ENCODE measurements at places on chromosomes 5 and 9.

DNA sequence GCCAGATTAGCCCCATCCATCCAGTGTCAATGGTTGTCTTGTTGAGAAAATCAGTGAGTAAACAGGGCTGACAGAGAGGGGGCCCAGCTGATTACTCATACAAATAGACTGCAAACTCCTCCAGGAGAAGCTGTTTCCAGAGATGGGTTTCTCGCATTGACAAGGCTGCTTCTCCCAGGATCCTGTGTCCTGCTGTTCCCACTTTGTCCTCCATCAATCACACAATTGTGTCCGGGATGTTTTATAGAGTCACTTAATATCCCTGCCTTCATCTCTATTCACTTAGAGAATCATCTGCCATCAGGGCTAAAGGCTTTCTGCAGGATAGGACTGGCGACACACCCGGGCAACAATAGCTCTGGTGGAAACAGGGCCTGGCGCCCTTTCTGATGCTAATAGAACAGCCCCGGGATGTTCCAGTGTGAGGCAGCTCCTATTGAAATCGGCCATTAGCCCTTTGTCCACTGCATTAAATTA, 71.7 kb upstream of the TBCA start:
- DNase-seq = no peak

- no peak for DNase-seq
Measured at GRCh38 chr5:18797222-18797621, 1163.0 kb downstream of the TAF11L14 start.

DNA sequence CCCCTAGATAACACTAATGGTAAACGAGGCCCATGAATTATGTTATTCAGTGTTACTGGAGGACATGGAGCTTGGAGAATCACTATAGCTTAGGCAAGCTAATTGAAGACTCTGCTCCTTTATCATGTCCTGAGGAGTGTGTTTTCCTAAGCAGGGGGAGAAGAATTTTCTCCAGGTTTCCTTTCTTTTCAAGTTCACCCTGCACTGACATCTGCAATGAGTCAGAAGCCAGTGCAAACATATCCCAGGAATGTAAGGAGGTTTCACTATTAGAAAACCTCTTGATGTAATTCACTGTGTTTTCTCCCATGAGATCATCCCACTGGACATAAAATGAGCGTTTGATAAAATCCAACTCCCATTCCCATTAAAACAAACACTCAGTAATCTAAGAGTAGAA, 75.6 kb downstream of the DMRT2 start:
- DNase-seq = no peak

DNA sequence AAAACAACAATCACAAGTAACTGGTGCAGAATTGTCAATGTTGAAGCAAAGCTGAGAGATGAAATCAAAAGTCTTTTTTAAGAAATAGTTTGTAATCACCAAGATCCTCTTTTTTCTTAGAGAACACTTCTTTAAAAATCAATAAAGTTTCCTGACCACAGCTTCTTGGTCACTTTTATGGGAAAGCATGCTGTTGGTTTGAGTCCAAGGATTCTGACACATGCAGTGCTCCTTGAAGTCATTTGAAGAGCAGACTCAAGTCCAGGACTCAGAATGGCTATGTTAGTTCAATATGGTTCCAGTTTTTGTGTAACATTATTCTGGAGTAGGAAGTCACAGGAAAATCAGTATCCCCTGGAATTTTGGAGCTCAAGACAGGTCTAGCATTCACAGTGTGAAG, 480.6 kb downstream of the NR2F1-AS1 start:
- no peak for DNase-seq

- no peak for DNase-seq
Measured at GRCh38 chr5:172719211-172719610, 51.8 kb downstream of the DUSP1 start.

DNA sequence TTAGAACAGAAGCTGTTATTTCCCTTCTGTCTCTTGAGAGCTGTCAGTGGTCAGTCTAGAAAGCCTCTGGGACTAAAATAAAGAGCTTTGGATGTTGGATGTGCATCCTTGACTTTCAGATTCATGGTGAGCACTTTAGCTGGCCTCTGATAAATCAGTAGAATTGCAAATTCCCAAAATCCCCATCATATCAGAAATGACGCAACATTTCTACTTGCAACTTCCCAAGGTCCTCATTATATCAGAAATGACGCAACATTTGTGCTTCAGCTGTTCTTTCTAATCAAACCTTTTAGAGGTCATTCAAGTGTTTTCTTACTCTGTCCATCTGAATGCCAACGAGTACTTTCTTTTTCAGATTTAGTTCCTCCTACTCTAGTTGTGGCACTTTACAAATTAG, 167.3 kb upstream of the MOCS2 start:
- DNase-seq = no peak

DNA sequence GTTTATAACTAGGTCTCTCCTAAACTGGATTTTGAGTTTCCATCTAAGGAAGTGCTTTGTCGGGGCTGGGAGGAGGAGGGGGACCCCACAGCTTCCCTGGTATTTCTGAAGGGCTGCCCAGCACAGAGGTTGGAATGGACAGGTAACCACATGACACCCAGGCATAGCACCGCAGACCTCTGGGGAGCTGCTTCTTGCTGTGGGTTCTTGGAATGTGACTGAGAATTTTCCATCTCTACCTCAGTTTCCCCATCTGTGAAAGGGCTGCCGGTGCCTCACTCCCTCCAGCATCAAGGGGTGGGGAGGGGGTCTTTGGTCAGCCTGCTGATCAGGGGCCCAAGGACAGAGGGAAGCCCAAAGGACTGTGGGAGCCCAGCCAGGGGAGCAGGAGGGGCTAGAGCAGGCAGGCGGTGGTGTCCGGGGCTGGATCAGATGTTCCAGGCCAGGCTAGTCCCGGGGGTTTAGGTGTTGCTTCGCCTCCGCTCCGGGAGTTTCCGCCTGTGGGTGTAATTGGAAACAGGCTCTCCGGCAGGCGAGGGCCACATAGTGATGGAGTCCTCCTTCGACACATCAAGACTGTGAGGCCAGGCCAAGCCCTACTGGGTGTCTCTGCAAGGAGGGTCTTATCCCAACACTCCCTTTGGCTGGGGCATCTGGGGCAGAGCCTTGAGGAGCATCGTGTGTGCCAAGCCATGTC, 3.3 kb downstream of the OLFML2A start:
- DNase-seq = peak; percentile 18

GRCh38 chr5:158975363-158975762, 124.4 kb downstream of the EBF1 start:
- no peak for DNase-seq

DNA sequence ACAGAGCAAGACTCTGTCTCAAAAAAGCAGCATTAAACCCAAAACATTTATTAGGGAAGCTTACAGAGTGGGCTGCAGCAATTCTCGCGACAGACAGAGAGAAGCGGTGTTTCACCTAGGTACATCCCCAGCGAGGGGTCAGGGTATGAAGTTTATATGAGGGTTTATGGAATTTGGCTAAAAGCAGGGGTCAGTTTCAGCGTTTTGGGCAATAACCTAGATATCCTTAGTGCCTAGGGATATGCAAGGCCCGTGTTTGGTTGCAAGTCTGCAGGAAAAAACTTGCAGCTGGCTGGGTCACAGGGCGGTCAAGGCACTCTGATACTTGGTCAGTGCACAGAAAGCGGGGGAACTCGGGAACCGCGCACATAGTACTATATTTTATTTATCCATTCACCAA, 649 bp upstream of the GLE1 start:
- peak; percentile 48 for DNase-seq

GRCh38 chr5:83428126-83428525, 43.4 kb upstream of the VCAN start:
- DNase-seq = no peak

DNA sequence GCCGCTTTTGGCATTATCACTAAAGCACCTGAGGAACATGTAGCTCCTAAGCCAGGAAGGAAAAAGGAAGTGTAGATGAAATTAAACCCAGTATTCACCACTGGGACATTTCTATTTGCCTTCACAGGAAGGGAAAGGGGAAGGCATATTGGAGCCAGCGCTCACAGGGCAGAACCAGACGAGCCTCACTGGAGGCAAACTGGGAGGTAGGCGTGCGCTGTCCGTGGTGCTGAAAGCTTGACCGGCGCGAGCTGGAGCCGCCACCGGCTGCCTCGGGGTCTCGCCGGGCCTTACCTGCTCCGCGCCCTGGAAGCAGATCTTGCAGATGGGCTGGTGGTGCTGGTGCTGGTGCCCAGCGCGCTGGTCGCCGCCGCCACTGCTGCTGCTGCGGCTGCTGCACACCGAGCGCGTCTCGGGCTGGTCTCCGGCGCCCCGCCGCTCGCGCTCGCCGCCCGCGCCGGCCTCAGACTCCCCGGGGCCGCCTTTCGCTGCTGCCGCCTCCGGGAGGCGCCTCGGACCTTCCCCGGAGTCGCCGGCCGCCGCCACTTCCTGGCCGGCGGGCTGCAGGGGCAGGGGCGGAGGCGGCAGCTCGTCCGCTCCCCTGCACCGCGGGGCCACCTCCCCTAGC, 732 bp downstream of the MARCHF11 start:
- DNase-seq = peak; percentile 65

All from colonic mucosa (tissue), 4 donors.